Amniotic stem cell (primary cell): ENCODE measurements at places on chromosomes 12 and 14.

DNA sequence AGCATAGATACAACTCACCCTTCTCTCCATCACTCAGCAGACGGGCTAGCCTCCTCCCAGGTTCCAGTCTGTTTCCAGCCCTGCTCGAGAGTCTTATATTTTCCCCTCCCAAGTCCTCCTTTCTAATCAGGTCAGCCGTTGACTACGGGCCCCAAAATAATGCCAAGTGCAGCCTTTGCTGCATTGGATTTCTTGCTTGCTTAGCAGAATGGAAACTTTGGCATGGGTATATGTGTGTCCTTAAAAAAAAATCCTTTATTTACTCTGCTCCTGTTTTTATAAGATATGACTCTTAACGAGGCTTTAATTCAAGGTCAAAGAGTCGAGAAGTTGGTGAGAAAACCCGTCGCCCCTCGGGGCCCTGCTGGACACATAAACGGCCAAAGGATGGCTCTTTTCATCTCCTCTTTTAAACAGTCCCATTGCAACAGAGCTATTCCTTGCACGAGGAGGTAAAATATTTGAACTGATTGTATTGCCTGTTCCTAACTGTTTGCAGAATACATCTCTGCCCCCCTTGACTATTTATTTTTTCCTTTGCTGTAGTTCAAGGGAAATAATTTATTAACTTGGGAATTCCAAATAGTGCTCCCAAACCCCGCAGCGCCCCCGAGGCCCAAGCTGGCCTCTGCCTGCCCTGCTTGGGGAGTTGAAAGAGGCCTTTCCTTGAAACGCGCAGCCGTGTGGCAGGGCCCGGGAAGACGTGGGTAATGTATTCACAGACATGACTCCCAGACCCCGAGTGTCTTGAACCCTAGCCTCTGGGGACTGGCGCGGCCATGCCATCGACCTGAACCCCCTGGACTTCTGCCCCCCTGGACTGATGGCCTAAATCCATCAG, 156.5 kb upstream of the MYL2 start:
- DNase-seq: no peak

- no peak for DNase-seq
Measured at GRCh38 chr14:104517867-104518266, 61.7 kb upstream of the C14orf180 start.

GRCh38 chr12:102433304-102433703, 47.1 kb downstream of the IGF1 start:
- no peak for DNase-seq

DNA sequence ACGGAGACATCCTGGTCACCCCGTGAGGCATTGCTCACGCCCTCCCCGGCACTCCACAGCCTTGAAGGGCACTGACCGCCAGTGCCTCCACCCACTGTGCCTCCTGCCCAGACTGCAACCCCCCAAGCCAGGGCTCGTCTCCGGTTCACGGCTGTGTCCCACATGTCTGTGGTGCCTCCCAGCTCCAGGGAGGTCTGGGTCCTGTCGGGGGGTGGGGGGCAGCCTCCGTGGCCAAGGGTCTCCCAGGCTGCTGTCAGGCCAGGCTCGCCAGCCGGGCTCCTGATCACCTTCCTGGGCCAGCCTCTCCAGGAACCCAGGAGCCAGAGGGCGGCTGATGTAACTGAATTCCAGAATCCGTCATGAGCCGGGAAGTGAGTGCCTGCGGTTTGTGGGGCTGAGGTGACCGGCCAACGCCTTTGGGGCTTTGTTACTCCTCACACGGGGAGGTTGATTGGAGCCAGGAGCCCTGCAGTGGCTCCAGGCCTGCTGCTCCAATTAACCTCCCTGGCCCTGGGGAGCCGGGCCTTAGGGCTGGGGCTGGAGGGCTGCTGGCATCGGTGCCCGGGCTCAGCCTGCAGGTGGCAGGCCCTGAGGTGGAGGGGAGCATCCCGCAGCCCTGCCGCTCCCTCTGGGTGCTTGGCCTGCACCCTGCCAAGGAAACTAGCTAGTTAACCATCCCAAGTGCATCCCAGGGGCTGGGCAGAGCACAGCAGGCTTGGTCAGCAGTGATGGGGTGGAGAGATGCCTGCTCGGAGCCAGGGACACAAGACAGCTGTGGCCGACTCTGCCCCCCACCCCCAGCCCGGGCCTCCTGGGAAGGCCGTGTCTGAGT, 36.4 kb upstream of the FBRSL1 start:
- no peak for DNase-seq

GRCh38 chr14:28102814-28103213, 663.8 kb upstream of the FOXG1 start:
- no peak for DNase-seq

- DNase-seq: no peak
Measured at GRCh38 chr12:10362325-10362724, 27.5 kb downstream of the KLRK1 start.

DNA sequence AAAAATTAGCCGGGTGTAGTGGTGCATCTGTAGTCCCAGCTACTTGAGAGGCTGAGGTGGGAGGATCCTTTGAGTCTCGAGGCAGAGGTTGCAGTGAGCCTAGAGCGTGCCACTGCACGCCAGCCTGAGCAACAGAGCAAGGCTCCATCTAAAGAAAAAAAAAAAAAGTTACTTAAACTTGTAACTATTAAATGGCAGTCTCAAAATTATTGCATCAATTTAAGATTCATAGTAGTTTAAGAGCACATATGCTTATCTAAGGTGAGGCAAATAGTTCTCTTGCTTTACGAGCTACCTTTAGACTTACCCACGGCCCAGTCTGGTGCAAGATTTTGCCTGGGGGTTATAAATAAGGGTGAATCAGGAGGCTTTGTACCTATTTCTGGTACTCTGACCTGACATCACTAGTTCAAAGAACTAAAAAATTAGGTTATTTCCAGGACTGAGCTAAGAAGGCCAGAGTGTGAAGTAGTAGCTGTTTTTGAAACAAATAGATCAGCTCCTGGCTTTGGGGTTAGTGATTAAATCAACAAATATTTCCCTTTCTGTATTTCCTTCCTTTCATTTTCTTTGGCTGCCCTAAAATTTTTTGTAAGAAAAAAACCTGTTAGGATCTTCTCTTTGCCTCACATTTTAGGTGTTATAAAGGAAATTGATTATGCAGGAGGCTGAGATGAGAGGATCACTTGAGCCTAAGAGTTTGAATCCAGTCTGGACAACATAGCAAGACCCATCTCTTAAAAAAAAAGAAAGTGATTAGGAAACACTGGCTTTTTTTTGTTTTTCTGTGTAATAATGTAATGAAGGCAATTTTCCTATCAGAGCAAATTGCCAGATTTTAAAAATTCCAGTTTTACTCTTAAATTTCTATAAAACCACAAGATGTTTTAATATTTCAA, 3.6 kb downstream of the MGAT2 start:
- no peak for DNase-seq

DNA sequence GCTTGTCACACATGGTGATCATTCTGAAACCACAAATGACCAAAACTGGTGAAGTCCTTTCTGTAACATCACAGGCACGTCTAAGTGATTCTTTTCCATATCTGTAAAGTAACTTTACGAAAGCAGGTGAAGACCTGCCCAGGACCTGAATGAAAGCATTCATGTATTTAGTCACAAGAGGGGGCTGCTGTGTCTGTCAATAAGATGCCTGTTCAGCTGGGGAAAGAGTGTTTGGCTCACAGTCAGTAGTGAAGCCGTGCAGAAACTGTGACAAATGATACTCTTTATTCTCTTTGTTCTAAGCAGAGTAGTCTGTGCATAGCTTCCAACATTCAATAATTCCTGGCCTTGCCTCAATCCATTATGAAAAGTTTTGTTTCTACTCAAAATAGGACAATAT, 373.5 kb upstream of the OR4E1 start:
- no peak for DNase-seq

DNA sequence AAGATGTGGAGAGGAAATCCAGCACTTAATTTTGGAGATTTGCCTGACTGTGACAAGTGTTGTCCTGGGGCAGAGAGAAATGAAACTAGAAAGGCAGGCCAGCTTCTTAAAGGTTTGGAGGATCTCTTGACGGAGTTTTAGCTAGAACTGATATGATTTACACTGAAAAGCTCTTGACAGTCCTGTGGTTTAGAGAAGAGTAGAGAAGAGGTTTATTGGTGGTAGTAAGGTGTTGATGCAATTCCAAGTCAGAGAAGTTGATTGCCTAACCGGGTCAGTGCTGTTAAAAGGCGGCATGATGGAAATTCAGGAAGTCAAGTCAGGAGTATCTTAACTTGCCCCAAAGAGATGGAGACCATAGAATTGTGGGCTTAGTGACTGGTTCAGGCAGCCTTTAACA, 89.0 kb upstream of the TRAF3 start:
- no peak for DNase-seq

DNA sequence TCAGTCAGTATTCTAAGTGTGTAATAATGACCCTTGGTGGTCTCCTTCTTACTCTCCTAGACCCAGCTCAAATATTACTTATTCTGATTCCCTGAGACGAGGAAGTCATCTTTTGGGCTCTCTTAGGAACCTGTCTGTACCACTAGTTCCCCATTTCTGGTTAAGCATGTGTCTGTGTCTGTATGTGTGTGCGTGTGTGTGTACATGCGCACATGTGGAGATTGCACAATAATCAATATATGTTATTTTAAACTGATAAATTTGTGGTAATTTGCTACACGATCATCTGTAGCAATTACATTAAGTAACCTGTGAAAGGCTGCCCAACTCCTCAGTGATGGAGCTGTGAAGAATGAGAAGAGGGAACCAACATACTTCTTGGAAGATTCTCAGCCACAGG, 132.2 kb downstream of the ASCL4 start:
- no peak for DNase-seq

DNA sequence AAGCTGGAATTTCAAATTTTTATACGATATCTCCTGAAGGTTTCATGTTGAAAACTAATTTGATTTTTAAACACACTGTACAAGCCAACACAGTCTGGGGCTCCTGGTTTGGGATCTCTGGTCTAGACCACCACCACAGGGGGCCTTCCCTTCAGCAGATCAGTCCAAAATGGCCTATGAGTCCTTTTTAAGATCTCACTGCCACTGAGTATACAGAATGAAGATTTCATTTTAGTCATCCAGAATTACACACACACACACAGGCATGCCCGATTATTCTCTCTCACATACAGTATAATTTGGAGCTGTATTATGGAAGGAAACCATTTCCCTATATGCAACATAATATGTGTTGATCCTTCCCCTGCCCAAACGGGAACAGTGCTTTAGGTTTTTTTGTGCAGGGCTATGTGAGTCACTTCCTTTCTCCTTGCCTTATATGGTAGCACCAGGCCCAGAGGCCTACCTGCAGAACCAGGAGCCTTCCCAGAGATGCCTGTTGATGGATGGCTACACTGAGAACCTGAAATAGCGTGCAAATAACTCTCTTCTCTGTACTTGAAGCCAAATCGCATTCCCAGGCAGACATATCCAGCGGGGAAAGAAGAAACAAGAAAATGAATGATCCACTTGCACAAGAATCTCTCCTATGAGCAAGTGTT, 28.1 kb upstream of the WNK1 start:
- no peak for DNase-seq

DNA sequence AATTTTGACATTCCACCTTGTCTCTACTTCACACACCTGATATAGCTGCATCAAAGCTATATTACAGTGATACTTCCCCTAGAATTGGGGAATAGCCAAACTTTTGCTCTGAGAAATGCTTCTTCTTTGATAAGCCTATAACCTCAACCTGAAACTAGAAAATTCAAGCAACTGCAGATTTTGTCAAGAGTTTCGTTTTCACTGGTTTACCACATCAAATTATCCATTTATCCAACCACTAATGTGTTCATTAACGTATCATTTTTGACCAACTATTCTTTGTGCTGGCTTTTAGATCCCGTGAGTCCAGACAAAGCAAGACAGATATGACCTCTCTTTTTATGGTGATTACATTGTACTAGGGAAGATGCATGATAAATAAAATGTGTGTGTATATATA, 13.5 kb upstream of the TAS2R46 start:
- DNase-seq: no peak

GRCh38 chr12:43551971-43552559, at the start of gene ADAMTS20:
ADAMTS20 (minus strand) TSS chr12:43552203; CDS start chr12:43551921, 282 bp downstream.
- no peak for DNase-seq

GRCh38 chr14:88380405-88380804, 5.1 kb upstream of the SPATA7 start:
- no peak for DNase-seq

DNA sequence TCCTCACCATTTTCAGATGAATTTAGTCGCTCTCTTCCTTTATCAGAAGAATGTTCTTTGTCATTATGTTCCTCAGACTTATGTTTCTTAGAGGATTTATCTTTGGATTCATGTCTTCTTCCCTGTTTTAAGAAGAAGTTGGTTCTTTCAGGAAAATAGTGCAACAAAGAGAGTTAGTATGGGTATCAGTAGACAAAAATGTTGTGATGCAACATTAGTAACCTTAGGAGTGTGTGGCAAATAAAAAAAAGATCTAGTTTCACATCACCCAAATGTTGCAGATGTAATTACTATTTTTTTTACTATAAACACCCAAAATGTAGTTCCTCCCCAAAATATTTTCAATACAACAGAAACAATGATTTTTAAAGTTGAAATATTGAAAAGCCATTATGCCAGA, 7.8 kb downstream of the RSRC2 start:
- DNase-seq: no peak

GRCh38 chr14:40417777-40418401, 985.7 kb upstream of the FBXO33 start:
- no peak for DNase-seq

DNA sequence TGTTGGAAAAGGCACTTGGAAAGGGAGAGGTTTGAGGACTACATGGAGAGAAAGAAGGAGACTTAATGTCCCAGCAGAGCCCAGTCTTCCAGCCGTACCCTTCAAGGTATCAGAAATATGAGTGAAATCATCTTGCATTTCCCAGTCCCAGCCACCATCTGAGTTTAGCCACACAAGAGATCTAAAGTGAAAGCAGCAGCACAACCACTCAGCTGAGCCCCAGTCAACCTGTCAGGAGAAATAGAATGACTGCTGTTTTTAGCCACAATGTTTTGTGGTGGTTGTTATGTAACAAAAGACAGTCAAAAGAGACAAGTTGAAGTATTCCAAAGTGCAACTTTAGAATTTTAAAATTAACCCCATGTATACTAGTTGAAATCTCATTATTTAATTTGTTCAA, 28.0 kb downstream of the DERA start:
- no peak for DNase-seq

- DNase-seq: no peak
Measured at GRCh38 chr14:31059152-31059924, 33.2 kb upstream of the STRN3 start.

- no peak for DNase-seq
Measured at GRCh38 chr12:4135919-4136605, 137.5 kb upstream of the CCND2 start.

GRCh38 chr12:6946920-6947374, 3.1 kb downstream of the C12orf57 start:
- no peak for DNase-seq

DNA sequence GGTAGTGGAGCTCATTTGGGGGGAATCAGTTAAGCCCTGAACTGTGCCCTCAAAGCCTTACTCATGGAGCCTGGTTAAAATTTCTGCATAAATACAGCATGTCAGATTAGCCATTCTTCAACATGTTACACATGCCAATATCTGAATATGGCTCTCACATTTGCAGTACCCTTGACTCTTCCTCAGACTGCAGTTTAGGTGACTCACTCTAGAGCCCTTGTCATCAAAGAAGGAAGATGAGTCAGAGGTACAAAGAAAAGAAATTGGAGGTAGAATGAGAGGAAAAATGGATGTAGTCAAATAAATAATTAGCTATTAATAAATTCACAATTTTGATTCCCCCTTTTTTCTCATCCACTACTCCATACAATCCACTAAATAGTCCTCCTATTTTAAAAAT, 23.6 kb upstream of the OR4K2 start:
- DNase-seq: no peak
